ENCODE measurements at places on chromosomes 6 and 20.

GRCh38 chr20:53708129-53708968 is 114.7 kb upstream of the ZNF217 start:
- DNase-seq: no peak

- no peak for DNase-seq
Measured at GRCh38 chr6:5752391-5752680, 254.4 kb downstream of the NRN1 start.

- no peak for DNase-seq
Measured at GRCh38 chr20:39259010-39259803, 297.1 kb downstream of the DHX35 start.

DNA sequence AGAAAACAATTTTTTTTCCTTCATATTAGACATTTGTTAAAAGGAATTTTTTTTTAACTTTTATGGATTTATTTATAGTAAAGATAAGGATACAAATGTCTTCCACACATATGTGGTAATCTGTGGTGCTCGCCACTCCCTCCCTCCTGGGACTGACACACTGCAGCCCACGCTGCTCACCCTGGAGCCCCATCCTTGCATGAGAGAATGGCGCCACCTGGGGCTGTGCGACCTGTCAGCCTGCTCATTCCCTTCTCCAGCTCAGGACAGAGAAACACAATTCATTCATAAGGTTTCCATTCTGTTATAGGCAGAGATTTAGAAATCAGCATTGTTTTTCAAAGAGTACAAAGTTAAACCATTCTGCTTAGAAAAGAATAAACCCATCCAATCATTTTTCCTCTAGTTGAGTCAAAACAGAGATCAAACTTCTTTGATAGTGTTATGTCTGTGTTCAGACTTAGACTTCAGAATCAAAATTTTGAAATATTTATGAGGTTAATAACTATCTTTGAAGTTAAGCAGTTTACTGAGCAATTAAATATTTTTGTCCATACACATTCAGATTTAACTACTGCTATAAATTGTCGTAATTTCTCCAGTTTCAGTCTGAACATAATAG is 42.8 kb upstream of the DYNLRB1 start:
- DNase-seq: no peak

DNA sequence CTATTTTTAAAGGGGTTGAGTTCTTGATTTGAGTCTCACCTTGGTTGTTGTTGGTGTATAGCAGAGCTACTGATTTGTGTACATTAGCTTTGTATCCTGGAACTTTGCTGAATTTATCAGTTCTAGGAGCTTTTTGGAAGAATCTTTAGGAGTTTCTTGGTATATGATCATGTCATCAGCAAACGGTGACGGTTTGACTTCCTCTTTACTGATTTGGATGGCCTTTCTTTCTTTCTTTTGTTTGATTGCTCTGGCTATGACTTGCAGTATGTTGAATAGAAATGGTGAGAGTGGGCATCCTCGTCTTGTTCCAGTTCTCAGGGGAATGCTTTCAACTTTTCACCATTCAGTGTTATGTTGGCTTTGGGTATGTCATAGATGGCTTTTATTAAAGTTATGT is 64.0 kb downstream of the CDYL start:
- no peak for DNase-seq

GRCh38 chr20:6122873-6123648 is at the start of gene FERMT1:
Gene FERMT1, minus strand, starts transcription at chr20:6123030. Its CDS starts 3,476 bp downstream, at chr20:6119554.
- no peak for DNase-seq
